ENCODE measurements at places on chromosomes 12 and 14.
A peak's percentile ranks its signal among the peaks of the same experiment; 100 is the strongest.

- no peak for DNase-seq
Observed at GRCh38 chr12:115051378-115051777, 367.4 kb upstream of the TBX3 start.

DNA sequence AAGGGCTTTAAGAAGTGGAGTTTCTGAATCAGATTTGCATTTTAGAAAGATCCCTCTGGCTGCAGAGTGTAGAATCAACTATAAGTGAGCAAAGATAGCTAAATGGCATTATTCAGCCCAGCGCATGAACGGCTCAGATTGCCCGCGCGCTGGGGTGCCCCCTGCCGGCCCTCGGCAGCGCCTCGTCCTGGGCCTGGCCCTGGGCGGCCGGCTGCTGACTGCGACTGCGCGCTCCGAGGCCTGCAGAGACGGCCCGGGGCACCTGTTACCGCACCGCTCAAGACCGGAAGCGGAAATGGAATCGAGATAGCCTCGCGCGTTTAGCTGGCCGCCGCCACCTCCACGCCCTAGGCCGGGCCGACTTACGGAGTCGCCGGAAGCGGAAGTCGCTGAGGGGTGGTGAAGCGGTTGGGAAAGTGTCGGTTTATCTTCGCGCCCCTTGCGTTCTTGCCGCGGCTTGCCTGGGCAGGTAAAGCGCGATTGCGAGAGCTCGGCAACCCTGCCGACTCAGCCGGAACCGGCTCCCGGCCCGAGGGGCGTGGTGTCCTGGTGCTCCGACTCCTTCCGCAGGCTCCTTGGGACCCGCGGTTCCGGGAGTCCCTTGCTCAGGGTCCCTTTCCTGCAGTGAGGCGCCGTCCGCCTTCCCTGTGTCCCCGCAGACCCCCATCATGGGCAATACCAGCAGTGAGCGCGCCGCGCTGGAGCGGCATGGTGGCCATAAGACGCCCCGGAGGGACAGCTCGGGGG lies at the start of gene PRKAB1:
Gene PRKAB1, plus strand, starts transcription at position 557 of the 747 bp plus-strand sequence. Its CDS starts 112 bp downstream, at position 669.
- peak; percentile 92 for DNase-seq

- DNase-seq: peak; percentile 66
Observed at GRCh38 chr12:31323391-31324115, 2.4 kb downstream of the SINHCAF start.

DNA sequence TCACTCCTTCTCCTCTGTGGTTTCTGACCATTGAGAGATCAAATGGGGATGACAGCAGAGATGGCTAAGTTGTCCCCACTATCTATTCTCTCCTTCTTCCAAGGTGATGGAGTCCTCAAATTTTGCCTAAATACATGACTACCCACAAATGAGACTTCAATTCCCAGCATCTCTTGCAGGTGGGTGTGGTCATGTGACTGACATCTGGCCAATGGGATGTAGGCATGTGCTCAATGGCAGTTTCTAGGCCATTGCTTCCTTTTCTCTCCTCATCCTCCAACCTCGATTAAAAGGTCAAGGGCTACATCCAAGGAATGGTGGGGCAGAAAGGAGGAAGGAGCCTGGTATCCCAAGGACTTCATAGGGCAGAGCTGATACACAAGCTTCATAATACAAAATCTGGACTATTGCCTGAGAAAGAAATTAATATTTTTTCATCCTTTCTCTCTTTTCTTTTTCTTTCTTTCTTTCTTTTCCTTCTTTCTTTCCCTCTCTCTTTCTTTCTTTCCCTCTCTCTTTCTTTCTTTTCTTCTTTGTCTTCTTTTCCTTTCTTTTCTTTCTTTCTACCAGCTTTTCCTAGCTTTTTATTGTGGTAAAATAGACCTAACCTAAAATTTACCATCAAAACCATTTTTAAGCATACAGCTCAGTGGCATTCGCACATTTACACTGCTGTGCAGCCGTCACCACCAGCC lies 100.9 kb upstream of the PRB2 start:
- DNase-seq: no peak

- no peak for DNase-seq
Observed at GRCh38 chr12:65308601-65309071, 30.2 kb downstream of the MSRB3 start.

DNA sequence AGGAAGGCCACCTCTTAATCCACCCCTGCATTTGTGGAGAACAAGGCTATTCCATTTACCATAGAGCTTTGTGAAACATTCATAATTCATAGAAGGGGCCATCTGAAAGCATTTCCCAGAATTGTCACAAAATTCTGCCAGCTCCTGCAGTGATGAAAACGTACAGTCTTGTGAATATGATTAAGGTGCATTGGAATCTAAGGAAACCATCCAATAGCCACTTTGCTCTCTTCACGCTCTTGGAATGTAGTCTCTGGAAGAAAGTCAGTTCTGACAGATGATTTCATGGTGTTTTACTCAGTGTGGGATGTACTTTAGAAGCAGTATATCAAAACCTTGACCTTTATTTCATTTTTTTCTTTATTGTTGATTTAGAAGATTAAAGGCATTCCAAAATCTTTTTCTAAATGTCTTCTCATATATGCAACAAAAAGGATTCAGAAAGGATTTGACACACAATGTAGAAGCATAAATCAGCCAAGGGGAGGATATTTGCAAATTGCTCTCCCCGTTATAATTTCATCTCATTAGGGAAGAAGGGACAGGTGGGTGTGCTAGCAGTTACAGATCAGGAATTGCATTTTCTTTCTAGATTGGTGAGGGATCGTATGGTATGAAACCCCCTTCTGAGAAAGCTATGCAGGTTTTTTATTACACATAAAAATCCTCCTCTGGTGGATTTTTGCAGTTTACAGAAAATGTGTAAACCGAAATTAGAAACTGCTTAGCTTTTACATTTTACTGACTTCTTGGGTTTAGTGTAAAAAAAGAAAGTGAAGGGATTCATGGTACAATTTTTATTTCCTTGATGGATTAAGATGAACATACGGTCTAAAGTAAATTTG lies 390.2 kb downstream of the LRIG3 start:
- DNase-seq: no peak

- DNase-seq: no peak
Observed at GRCh38 chr14:46250113-46250703, 401.4 kb downstream of the RPL10L start.

GRCh38 chr14:50590464-50590863 lies 30.5 kb downstream of the ATL1 start:
- no peak for DNase-seq

GRCh38 chr14:102827716-102828115 lies 50.5 kb downstream of the TRAF3 start:
- DNase-seq: no peak

GRCh38 chr12:68951652-68952051 lies 18.7 kb upstream of the CPM start:
- no peak for DNase-seq

- no peak for DNase-seq
Observed at GRCh38 chr14:98766818-98767217, 505.2 kb downstream of the BCL11B start.

DNA sequence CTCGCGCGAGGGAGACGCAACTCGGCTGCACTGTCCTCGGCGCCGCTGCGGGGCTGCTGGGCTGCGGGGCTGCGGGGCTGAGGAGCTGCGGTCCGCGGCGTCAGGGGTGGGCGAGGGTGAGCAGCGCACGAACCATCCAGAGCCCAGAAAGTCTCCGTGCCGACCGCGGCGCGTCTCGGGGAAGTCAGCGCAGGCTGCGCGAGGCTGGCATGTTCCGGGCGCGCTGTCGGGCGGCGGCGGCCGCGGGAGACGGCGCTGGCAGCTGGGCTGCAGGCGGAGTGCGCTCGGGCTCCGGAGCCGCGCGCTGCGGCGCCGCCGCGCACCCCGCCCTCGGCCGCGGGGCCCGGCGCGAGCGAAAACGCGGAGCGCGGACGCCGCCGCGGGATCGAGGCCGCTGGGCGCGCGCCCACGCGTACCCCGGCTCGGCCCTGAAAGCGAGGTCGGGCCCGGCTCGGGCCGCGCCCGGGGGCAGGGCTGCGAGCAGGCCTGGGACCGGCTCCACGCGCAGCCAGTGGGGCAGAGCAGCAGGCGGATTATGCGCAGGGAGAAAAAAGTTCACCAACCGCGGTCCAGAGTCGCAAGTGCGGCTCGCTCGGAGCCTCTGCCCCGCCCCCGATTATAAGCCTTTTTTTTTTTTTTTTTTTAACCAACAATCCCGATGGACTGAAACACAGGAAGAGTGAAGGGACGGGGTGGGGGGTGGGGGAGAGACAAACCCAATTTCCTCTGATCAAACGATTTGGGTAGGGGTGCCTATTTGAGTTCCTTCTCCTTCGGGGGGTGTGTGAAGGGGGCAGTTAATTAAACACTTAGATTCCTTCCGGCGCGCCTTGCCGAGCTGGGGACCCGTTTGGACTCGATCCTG lies at the start of gene PRICKLE1:
Gene PRICKLE1, minus strand, starts transcription at position 282 of the 865 bp plus-strand sequence. CDS start 117,230 bp downstream, outside the sequence.
- no peak for DNase-seq

GRCh38 chr12:132056320-132056719 lies 87.8 kb downstream of the DDX51 start:
- DNase-seq: no peak

DNA sequence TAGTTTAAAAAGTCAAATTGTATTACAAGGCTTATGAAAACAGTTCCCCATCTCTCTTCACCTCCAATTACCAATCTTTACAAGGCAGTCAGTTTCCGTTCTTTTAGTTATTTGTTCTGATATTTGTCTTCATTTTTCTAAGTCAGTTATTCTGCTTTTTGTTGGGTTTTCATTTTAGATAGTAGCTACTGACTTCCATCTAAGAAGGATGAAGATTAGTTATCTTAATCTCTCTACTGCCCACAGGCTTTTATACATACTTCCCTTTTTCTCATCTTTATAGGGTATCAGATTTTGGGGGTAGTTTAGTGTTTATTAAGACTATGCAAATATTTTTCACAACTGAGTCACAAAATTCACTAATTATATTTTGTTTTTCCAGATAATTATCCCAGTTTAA lies 38.4 kb downstream of the FRS2 start:
- no peak for DNase-seq

- no peak for DNase-seq
Observed at GRCh38 chr12:109762071-109762672, 48.5 kb downstream of the FAM222A start.

DNA sequence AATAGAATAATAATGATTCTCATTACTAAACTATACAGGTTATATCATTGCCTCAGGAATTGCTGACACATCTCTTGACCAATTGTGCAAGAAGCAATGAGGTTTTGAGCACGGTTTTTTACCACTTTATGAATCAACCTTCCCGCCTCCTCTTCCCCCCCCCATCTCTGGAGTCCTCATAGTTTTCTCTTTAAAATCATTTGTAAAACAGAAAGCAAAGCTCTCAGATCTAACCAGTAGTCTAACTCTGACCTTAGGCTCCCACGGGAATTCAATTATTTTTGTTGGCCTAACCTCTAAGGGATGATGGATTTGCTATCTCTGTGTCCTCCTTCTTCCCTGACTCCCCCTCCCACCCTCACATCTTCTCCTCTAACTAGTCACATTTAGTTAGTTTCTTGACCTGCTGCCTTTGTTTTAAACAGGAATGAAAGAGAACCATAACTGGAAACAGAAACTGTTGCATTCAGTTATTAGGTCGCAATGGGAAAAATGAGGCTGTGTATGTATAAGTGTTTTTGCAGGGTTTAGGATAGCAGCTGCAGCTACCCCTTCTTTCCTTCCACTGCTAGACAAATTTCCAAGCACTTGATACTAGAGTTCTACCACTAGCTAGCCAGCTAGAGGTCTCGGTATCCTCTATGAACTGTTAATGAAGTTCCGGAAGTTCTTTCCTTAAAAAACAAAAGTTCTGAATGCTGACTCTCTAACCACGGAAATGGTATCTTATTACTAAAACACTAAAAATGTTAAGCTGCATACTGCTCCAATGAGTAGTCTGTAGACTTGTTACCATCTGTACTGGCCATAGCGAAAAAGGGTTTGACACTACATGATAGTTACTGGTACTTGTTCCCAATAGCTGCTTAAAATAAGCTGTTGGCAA lies 65.4 kb downstream of the TAOK3 start:
- DNase-seq: no peak

DNA sequence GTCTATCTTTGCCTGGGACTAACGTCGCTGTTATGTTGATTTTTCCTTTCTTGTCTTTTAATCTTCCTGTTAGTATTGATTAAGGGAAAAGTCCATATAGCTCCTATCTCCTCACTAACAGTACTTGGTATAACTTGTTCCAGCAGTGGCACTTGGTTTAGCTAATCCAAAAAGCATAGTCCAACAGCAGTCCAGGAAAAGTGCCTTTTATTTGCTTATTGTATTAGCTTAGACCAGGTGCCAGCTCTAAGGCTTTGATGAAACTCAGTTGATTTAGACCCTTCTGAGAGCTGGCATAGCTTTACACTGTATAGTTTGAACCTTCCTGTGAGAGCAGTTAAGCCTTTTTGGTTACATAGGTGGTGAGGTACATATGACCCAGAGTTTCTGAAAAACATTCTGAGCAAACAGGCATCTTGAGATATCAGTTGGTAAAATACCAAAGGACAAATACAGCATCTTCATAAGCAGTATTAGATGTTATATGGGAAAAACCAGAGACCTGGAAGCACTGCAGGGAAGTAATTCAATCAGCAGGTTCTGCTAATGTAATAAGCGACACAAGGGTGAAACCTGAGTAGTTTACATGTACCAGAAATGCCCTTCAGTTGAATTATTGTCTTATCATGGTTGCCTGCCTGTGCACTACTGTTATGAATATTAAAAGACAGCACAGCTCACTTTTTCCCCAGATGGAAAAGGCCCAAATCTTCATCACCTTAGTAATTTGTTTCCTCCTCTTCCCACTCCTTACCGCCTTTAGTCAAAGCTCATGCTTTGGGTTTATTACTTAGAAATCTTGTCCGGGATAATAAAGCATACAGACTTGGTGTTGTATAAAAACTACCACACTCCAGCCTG lies 13.0 kb downstream of the PELI2 start:
- no peak for DNase-seq

All from central memory CD8-positive, alpha-beta T cell (primary cell).